ENCODE measurements at places on chromosomes 13 and 19.
A peak's percentile ranks its signal among the peaks of the same experiment; 100 is the strongest.

- no peak for DNase-seq
Observed at GRCh38 chr19:42143341-42144234, 11.3 kb upstream of the POU2F2 start.

DNA sequence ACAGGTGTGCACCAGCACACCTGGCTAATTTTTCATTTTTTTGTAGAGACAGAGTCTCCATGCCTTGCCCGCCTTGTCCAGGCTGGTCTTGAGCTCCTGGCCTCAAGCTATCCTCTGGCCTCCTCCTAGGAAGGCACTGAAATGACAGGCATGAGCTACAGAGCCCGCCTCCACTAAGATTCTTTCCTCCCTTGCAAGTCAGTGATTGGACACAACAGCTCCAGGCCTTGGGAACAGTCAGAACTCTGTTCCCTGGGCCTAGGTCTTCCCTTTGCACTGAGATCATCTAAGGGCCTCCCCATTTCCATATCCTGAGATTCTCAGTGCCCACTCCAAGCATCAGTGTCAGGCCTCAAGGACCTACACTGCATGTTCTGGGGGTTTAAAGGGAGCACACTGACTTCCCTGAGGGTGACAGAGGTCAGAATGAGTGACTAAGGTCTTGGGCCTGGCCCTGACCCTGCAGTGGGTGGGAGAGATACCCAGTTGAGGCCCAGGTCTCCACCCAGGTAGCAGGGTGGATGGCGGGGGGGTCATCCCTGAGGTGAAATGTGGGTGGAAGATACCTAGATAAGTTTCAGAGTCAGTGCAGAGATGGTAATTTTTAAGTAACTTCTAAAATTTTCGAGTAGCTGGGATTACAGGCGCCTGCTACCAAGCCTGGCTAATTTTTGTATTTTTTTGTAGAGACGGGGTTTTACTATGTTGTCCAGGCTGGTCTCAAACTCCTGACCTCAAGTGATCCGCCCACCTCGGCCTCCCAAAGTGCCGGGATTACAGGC is 17.3 kb upstream of the ERCC1 start:
- peak; percentile 53 for DNase-seq

- no peak for DNase-seq
Observed at GRCh38 chr13:36006347-36006746, 124.8 kb downstream of the DCLK1 start.

DNA sequence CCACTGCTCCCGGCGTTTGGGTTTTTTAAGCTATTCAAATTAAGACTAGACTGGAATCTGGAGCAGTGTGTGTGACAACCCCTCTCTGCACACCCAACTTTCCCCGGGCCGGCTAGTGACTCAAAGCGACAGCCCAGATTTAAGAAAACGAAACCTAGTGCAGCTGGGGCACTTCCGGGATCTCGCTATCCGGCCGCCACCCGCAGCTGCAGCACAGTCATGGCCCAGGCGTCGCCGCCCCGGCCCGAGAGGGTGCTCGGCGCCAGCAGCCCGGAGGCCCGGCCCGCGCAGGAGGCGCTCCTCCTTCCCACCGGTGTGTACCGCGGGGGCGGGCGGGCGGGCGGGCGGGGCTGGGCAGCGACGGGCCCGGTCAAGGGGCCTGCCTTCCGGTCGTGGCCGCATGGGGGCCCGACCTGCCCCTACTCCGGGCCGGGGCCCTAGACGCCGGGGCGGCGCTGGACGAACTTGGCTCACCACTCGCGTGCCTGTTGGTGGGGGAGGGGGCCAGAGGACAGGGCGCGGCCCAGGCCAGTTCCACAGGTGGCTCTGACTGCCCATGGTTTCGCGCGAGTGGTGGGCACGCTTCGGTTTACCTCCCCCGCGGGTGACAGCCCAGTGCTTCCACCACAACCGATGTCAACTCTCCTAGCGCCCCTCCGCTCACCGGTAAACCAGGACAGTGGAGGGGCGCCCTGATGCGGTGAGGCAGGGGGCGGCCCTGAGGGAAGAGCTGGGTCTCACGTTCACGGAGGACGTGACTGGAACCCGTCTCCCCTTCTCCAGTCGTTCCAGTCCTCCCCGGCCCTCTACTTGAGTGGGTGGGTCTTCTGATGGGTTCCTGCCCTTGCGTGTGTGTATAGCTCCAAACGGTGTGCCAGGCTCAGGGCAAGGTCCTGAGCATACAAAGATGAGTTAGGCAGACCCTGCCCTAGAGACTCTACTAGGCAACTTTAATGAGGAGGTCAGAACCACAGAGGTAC is at the start of gene PHF11:
Gene PHF11 (plus strand): TSS at position 171 of the 980 bp plus-strand sequence. CDS start 49 bp downstream, at position 220.
- DNase-seq = peak; percentile 72

GRCh38 chr13:67278235-67278634 is 48.1 kb upstream of the PCDH9 start:
- DNase-seq = peak; percentile 18

GRCh38 chr13:106916329-106916976 is 348.5 kb upstream of the ARGLU1 start:
- peak; percentile 13 for DNase-seq

DNA sequence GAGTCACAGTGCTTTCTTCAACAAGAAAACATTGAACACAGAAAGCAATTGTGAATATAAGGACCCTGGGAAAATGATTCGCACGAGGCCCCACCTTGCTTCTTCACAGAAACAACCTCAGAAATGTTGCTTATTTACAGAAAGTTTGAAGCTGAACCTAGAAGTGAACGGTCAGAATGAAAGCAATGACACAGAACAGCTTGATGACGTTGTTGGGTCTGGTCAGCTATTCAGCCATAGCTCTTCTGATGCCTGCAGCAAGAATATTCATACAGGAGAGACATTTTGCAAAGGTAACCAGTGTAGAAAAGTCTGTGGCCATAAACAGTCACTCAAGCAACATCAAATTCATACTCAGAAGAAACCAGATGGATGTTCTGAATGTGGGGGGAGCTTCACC is 15.7 kb downstream of the ZNF175 start:
- no peak for DNase-seq

DNA sequence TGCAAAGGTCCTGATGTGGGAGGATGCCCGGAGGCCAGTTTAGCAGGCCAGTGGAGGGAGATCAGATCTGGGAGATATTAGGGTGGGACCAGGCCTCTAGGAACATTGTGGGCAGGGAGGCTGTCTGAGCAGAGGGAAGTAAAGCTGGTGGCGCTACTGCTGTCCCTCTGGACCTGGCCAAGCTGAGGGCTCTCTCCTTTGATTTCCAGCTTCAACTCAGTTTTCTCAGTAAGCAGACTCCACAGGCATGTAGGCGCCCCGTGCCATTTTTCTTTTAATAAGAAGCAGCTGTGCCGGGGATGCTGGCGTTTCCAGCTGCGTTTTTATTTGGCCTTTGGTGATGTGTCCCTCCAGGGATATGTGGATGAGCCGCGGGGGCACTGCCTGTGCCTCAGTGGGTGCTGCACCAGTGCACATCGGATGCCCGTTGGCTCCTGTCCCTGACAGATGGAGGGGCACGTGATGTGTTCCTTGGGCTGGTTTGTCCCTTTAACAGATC is 6.7 kb downstream of the DNM2 start:
- peak; percentile 5 for DNase-seq

Measured in HFFc6 (cell line).